ENCODE measurements at places on chromosomes 7 and 10.
A peak's percentile ranks its signal among the peaks of the same experiment; 100 is the strongest.

- DNase-seq = no peak
These were observed 80.4 kb upstream of the CDK6 start for GRCh38 chr7:92916770-92917224.

- DNase-seq = peak; percentile 30
These were observed 79.0 kb upstream of the PLXNA4 start for GRCh38 chr7:132655131-132655727.

GRCh38 chr7:159145490-159145855 is 806 bp upstream of the VIPR2 start:
- DNase-seq = no peak

DNA sequence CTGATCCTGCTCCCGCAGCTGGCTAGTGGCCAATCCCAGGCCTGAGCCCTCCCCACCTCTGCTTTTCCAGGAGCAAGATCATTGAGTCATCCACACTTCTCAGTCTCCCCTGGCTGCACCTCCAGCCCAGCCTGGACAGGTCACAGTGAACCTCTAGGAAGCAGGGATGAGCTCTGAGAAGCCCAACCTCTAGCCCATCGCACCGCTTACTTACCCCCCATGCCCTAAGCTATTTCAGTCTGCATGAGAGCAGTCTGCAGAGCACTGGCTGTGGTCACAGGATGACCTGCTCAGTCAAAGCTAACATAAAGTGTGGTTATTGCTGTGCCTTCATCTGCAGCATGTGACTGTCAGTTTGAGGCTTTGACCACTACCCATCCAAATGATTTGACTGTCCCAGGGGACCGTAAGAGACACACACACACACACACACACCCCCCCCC is 129.2 kb downstream of the SORBS1 start:
- no peak for DNase-seq

GRCh38 chr7:99001482-99002147 is 123.3 kb downstream of the TRRAP start:
- no peak for DNase-seq

GRCh38 chr10:69057261-69057950 is 30.5 kb upstream of the SRGN start:
- DNase-seq = no peak

- no peak for DNase-seq
These were observed 44.4 kb downstream of the TACC2 start for GRCh38 chr10:122033224-122033926.
